ENCODE measurements at places on chromosomes 16 and 17.

DNA sequence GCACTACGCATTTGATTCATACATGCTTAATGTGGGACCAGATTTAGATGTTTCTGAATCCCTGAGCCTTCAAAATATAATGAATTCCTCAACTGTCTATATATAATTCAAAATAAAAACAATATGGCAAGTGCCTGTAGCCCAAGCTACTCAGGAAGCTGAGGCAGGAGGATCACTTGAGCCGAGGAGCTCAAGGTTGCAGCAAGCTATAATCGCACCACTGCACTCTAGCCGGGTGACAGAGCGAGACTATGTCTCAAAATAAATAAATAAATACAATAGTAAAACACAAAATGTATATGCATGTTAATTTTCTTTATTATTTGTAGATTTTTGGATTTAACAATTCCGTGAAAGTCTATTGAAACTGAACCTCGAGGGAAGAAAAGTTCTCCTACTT, 50.6 kb upstream of the IRX6 start:
- DNase-seq, result no peak

DNA sequence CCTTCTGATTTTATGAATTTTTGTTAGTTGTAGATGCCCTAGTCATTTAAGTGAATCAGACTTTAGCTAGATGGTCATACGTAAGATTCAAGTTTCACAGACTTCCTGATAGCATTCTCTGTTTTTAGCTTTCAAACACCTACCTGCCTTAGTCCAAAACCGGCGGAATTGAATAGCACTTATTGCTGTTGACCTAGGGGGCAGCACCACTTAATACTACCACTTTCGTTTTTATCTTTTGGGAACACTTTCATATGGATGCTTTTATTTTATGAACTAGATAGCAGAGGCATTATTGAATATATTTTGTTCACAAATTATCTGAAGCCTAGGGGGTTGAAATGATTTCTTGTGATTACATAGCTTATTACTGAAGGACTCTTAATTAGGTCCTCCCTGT, 31.5 kb downstream of the TADA2A start:
- DNase-seq, result no peak

GRCh38 chr17:80252871-80253270, 7.8 kb upstream of the RNF213 start:
- DNase-seq, result no peak

- no peak for DNase-seq
Measured at GRCh38 chr16:69199382-69199781, 12.4 kb downstream of the SNTB2 start.

DNA sequence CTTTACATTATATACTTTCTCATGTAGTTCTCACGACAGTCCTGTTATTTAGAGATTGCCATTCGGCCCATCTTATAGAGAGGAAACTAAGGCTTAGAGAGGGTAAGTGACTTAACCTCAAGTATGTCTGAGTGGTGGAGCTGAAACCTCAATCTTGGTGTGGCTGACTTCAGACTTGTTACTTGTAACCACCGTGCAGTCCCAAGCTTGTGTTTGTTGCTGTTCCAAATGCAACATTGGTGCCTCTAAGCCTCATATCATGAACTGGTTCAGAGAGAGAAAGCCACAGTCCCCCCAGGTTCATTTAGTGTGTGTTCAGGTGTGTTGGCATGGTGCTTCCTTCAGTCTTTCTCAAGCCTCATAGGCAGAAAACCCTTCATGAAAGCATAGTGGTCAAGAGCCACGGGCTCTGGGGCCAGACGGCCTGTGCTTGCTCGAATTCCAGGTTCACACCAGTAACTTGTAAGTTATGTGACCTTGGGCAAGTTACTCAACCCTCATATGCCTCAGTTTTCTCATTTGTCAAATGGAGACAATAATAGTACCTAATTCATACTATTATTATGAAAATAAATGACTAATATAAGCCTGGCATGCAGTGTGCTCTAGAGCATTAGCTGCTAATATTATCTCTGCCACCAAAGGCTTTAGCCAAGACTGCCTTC, 39.9 kb downstream of the CDH1 start:
- no peak for DNase-seq

- no peak for DNase-seq
Measured at GRCh38 chr17:2982854-2983253, 80.6 kb downstream of the OR1D5 start.

DNA sequence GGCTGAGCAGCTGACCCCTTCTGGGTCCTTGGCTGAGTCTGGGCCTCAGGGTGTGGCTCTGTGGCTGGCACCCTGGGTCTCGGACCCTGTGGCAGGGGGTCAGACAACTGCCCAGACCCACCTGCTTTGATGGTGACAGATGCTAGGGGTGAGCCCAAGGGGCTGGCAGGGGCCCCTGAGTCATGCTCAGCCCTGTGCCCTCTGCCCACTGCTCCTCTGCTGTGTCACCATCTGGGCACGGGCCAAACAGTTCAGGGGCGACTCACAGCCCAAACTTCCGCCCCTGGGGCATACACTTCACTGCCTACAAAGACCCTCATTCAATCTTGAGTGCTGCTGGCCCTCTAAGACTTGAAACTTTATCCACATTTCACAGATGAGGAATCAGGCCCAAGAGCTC, 5.7 kb downstream of the ADGRG1 start:
- DNase-seq, result no peak

DNA sequence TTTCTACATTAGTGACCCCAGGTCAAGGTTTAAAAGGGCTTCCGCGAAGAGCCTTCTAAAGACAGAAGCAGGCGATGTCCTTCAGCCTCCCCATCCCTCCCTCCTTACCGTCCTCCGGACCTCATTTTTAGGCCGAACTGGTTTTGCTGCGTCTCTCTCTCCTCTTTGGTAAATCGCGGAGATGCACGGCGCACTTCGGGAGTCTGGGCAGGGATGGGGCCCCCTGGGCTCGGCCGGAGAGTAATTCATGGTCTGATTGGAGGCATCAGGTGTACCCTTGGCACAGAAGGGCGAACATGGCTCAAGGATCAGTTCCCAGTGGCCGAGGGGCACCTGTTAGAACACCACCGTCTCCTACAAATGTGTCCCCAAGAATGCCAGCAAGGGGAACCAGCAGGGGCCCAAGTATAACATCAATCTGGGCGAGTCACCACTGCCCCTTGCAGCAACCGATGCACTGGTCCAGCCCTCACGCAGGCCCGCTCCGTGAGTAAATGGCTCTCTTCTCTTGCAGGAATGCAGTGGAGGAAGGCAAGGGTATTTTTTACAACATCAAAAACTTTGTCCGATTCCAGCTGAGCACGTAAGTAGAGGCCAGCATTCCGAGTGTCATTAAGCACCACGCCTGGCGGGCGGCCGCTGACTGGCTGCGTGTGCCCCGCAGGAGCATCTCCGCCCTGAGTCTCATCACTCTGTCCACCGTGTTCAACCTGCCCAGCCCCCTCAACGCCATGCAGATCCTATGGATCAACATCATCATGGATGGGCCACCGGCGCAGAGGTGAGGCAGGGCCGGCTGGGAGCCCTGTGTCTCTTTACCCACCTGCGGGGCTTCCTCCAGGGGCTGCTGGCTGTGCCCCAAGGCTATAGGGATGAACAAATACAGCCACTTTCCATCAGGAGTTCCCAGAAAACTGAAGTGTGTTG, 45.6 kb downstream of the MEAK7 start:
- DNase-seq, result no peak

- no peak for DNase-seq
Measured at GRCh38 chr16:81696961-81697615, 82.0 kb upstream of the PLCG2 start.

DNA sequence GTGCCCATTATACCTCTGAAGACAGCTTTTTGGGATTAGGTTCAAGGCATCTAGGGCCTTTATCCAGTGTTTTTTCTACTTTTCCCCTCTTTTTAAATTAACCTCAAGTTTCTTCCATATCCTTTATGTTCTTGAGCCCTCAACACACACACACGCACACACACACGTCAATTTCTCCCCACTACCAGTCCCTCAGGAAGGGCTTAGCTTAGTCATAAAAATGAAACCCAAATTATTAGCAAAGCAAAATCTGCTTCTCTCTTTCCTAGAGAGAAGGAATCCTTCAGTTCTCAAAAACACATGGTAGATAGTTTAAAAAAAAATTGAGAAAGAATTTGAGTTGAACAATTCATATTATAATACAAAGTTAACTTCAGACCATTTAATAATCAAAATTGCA, 401.1 kb downstream of the XYLT1 start:
- no peak for DNase-seq

DNA sequence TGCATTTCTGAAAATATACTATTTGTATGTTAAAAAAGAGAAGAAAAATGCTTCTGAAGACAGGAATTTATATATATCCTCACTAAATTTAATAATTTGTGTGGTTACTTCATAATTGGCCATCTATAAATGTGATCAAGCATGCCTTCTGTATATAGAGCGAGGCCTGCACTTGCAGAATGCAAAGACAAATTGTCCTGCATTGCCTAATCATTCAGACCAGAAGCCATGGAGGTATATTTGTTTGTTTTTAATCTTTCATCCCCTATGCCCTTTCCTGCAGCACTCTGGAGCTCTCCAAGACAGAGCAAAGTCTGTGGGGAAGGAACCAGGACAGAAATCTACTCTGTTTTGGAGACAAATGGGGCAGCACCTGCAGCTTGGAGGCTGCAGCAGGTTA, 23.8 kb upstream of the DDX52 start:
- no peak for DNase-seq

DNA sequence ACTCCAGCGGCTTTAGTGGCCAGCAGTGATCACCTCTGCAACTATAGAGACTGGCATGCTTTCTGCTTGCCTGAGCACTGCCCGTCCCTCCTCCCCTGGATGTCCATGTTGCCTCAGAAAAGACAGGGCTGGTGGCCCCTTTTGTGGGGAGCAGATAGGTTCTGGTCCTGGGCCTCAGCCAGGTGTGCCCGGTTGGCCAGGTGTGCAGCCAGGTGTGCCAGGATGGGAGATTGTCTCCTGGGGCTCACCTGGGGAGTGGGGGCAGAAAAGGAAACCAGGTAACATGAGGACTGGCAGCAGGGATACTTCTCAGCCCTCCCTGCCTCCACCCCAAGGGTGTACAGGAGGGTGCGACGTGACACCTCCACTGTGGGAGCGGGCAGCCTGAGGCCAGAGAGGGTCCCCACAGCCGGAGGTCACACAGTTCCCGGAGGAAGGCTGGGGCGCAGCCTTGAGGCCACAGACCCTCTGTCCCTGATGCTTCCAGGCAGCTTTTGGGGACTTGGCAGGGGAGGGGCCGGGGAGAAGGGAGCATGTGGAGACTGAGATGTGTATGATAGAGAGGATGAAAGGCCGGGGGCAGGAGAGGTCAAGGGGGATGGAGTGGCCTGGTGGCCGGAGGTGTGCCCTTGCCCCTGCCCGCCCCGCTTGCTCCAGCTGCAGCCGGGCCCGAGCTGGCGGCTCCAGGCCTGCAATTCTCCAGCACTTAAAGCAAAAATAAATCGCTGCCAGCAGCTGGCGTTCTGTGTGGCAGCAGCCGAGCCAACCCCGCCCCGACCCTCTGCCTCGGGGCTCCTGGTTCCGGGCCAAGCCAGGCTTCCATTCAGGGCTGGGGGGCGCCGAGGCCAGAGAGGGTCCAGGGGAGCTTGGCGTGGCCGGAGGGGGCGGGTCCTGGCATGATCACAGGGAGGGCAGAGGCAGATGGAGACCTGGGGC, 6.7 kb downstream of the KCNJ12 start:
- no peak for DNase-seq

GRCh38 chr16:86498671-86499439, 11.5 kb upstream of the FOXF1 start:
- DNase-seq, result no peak

DNA sequence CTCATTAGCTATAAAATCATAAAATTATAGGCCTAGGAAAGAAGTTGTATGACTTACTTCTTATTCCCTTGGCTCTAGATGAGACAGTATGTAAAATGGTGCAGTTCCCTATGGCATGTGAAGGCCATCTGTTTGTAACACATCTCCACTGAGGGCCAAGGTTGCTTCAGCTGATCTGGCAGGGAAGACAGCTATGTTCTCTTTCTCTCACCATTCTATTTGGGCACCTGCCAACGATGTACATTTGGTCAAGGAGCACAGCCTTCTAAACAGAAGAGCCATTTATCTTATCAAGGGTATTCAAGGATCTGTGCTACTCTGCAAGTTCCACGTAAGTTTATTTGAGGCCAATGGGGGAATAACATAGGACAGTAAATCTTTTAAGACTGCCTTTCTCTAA, 129.8 kb upstream of the TOM1L1 start:
- DNase-seq, result no peak

- DNase-seq, result no peak
Measured at GRCh38 chr16:12611006-12611477, 192.6 kb downstream of the CPPED1 start.

- DNase-seq, result no peak
Measured at GRCh38 chr17:77872714-77873499, 85.6 kb upstream of the TNRC6C start.

- peak; percentile 17 for DNase-seq
Measured at GRCh38 chr17:68378268-68379176, 78.8 kb downstream of the WIPI1 start.

DNA sequence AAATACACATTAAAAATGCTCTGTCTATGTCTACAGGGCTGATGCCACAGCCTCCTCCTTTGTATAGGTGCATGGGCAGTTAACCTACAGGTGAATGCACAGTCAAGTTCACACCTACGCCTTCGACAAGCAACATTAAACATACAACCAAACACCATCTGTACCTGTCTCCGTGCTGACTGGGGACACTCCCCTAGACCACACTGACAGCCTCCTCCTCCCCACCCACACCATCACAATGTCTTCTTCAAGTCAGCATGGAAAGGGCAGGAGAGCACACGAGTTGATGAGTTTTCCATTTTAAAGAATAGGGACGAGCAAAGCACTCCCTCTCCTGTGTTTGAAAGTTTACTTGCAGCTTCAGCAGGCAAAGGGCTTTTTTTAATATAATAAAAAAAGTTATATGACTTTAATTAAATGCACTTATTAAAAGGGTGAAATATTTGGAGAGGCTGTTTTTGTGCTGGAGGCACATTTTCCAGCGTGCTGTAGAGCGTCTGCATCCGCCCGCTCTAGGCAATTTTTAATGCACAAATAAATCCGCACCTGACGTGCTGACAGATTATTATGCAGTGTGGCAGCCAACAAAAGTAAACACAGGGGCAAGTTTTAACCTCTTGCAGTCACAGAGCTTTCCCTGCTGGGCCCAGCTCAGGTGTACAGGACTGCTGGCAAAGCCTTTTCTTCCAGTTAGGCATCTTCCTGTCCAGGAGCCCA, 367.9 kb downstream of the SOX9 start:
- no peak for DNase-seq

- DNase-seq, result peak; percentile 36
Measured at GRCh38 chr17:8223356-8224126, 13.2 kb upstream of the AURKB start.

DNA sequence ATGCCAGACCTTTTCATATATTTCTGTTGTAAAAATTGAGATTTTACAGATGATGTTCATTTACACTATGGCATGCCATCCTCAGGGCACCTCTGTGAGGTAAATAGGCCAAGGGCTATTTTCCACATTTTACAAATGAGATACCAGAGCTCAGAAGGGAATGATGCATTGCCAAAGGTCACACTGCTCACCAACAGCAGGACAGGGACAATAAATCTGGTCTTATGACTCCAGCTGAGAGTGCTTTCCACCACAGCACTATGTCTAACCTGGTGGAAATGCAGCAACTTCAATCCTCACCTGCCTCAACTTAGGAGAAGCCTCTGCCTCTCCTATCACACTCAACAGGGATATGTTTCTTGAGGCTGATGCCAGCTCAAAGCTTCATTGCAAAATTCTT, 40.6 kb downstream of the GRIN2A start:
- DNase-seq, result no peak

GRCh38 chr16:46830417-46830901, 521 bp downstream of the C16orf87 start:
- no peak for DNase-seq
